ENCODE measurements at places on chromosomes 5 and 9.
A peak's percentile ranks its signal among the peaks of the same experiment; 100 is the strongest.

DNA sequence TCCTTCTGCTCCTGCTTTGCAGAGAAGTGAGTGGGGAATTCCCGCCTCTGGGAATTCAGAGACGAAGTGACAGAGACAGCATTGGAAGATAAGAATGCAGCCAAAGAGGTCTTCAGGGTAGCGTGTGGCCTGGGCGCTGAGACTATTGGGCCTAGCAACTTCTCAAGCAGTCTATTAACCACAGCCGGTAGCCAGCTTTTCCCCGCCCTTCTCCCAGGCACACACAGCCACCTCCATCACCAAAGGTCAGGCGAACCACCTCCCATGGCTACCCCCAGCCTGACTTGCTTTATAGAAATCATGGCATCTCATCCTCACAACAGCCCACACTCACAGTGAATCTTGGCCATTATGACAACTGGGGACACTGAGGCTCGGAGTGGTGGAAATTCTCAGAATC, 124.2 kb downstream of the KCNIP1 start:
- DNase-seq: no peak

DNA sequence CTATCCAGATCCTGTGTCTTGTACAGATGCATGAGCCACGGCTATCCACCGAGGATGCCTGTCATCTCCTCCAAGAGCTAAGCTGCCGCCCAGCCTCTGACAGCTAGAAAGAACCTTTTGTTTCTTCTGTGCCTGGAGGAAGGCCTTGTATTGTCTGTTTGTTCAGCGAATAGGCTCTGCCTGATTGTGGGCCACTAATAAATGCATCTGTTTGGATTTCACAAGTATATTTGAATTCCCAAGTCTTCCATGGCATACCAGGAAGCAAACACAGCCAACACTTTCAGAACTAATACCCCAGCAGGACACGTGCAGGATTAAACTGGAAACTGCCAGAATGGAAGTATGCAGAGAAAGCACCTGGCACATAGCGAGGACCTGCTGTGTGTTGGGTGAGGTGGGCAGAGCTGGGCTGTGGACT, 92.7 kb upstream of the NEURL1B start:
- no peak for DNase-seq

DNA sequence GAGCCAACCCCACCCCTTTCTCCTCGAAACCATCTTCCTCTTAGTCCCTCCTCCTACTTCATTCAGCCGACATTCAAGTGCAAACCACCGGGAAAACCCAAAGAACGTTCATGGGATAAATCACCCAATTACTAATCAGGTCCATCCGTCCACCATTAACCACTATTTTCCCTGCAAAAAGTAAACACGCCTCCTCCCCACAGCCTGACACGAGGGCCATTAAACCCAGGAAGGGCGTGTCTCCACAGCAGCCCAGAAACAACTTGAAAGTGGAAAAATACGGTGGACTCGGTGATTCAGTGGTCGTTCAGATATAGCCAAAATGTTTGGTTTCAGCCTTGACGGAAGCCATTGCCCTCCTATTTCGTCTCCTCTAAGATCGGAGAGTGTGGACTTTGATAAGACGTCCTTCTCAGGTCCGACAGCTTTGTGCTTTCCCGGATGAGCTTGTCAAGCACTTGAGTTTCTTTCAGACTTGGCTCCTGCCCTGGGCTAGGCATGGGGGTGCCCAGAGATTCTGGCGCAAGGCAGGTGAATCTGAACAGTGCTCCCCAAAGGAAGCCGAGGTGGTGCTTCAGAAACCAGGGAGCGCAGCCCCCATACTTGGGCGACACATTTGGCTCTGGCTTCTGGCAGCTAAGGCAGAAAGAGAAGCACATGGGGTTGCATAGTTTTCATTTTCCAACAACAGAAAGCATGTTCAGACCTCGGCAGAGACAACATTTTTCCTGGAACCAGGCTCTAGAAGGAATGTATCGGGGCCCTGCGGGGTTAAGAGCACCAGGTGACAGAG, 56.6 kb downstream of the SMIM23 start:
- no peak for DNase-seq

DNA sequence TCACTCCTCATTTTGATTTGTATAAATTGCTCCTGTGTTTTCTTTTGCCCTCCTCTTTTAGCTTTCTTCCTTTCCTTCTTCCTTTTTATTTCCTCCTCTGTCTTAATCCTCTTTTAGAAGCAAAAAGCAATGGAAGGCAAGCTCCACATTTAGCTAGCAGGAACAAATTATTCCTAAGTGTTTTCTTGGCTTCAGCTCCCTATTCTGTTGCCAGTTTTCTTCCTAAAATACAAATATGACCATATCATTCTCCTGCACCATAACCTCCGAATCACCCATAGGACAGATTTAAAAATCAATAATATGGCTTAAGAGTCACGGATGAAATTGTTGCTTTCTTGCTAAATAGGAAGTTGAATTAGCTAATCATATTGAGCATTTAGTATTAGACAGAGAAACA, 49.4 kb downstream of the GRIN3A start:
- DNase-seq: no peak

DNA sequence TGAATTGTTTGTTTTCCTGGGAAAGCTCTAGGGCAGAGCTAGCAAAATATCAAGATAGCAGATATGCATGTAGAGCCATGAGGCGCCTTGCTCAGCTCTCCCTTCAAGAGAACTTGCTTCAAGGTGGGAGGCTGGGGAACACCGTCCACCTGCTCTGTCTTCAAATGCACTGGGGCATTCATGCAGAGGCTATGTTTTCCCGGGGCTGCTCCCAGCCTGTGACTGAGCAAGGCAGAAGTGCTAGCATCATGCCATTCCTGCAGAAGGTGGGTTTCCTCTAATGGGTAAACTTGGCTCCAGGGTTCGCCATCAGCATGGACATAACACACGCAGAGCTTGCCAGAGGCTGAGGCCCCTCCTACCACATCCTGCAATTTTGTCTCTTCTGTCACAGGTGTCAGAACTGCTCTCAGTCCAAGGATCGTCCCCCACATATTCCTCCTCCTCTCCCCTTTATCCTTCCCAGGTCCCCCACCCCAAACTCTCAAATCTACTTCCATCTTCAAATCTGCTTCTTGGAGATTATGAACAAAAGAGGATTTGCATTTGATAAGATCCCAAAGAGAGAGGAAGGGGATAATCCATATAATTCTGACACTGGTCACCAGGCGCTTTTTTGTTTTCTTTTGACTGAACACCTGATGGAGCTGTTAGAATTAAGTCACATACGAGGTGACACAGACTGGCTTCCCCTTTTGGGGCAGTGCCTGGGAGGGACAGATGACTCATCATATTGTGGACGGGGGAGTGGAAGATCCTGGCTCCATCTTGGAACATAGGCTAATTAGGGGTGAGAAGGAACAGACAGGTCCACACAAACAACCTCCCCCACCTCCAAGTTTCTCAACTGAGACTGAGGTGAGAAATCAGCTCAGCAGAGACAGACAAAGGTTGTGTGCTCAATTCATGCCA, 85.0 kb upstream of the TAF11L2 start:
- DNase-seq: no peak

- DNase-seq: no peak
Measured at GRCh38 chr5:135210286-135211055, 176.4 kb upstream of the PITX1 start.

GRCh38 chr9:37609735-37610397, 17.5 kb upstream of the TOMM5 start:
- DNase-seq: no peak

DNA sequence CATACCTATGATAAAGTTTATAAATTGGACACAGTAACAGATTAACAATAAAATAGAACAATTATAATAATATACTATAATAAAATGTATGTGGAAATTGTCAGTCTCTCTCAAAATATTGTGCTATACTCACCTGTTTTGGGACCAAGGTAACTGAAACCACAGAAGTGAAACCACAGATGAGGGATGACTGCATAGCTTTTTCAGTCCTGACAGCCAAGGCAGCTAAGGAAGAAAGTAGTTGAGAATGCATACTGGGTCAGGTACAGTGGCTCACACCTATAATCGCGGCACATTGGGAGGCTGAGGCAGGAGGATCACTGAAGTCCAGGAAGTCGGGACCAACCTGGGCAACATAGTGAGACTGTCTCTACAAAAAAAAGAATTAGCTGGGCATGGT, 8.9 kb downstream of the SRP19 start:
- no peak for DNase-seq

DNA sequence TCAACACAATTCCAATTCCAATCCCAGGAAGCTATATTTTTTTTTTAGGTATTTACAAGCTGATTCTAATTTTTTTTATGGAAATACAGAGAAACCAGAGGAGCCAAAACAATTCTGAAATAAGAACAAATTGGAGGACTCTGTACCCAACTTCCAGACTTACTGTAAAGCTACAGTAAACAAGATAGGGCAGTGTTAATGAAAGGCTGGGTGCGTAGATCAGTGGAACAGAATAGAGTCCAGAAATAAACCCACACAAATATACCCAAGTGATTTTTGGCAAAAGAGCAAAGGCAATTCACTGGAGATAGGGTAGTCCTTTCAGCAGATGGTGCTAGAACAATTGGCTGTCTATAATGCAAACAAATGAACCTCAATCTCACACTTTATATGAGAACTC, 50.6 kb downstream of the WHRN start:
- no peak for DNase-seq

GRCh38 chr5:138336952-138337684, 948 bp upstream of the FAM53C start:
- no peak for DNase-seq

- DNase-seq: no peak
Measured at GRCh38 chr5:139043157-139043905, 154.8 kb downstream of the SIL1 start.

DNA sequence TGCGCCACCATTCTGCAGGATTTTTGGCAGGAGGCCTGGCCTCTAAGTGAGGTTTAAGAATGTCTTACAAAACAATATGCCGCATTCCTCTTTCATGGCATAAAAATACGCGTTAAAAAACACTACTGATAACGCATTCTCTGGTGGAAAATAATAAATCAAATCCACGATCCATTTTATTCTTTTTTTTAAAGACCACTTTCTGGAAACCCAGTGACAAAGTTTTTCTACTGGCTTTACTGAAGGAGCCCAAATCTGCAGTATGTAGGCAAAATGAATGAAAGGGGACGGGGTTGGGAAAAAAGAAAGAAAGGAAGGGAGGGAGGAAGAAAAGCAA, 2.0 kb downstream of the SV2C start:
- no peak for DNase-seq

GRCh38 chr9:79564105-79564504, 7.7 kb upstream of the TLE4 start:
- no peak for DNase-seq

GRCh38 chr5:169494941-169495548, 88.5 kb upstream of the SPDL1 start:
- no peak for DNase-seq

DNA sequence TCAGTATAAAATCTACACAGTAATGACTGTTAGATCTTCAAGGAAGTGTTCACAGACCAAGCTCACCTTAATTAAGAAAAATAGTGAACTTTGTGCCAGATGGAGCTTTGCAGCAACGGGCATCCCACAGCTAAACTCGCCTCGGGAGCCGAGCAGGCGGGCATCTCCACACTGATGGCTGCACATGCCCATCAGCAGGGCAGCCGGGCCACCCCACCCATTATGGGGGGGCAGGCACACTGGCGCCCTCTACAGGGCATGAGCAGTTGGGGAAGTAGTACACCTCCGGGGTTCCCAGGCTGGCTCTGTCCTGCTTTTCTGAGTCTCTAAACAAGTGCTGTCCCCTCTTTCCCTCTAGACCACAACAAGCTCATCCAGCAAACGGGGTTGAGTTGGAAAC, 21.6 kb downstream of the ANKS6 start:
- no peak for DNase-seq

- DNase-seq: no peak
Measured at GRCh38 chr9:107976767-107977166, 487.2 kb upstream of the KLF4 start.

DNA sequence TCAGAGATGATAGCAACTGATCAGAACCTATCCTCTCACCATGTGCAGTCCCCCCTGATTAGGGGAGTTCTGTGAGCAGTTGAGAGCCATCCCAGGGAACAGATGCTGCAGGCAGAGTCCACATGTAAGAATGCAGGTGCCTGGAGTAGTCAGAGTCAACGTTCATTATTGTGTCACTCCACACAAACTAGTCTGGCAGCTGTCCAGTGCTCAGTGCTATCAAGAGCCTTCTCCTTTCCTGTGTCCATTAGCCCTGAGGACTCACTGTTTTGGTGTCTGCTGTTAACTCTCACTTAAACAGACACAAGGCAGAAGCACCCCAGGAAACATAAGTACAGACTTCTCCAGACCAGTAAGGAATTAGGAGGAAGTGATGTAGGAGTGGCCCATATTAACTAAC, 2.5 kb downstream of the SH3TC2 start:
- no peak for DNase-seq

GRCh38 chr5:126777257-126777974, 480 bp downstream of the LMNB1 start:
- no peak for DNase-seq

GRCh38 chr5:133865113-133865512, 103.3 kb downstream of the C5orf15 start:
- DNase-seq: peak; percentile 32

GRCh38 chr5:115471345-115472063, 73.1 kb downstream of the FEM1C start:
- no peak for DNase-seq

- peak; percentile 32 for DNase-seq
Measured at GRCh38 chr5:171850324-171850947, 64.8 kb downstream of the SMIM23 start.

DNA sequence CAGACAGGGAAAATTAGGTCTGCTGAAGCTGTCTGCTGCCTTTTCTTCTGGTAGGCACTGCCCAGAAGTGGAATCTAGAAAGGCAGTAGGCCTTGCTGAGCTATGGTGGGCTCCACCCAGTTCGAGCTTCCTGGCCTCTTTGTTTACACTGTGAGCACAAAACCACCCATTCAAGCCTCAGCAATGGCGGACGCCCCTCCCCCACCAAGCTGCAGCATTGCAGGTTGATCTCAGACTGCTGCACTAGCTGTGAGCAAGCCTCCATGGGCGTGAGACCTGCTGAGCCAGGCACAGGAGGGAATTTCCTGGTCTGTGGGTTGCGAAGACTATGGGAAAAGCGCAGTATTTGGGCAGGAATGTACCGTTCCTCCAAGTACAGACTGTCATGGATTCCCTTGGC, 18.5 kb downstream of the AGTPBP1 start:
- DNase-seq: no peak

- DNase-seq: no peak
Measured at GRCh38 chr5:149840226-149840825, 104.3 kb downstream of the PDE6A start.

DNA sequence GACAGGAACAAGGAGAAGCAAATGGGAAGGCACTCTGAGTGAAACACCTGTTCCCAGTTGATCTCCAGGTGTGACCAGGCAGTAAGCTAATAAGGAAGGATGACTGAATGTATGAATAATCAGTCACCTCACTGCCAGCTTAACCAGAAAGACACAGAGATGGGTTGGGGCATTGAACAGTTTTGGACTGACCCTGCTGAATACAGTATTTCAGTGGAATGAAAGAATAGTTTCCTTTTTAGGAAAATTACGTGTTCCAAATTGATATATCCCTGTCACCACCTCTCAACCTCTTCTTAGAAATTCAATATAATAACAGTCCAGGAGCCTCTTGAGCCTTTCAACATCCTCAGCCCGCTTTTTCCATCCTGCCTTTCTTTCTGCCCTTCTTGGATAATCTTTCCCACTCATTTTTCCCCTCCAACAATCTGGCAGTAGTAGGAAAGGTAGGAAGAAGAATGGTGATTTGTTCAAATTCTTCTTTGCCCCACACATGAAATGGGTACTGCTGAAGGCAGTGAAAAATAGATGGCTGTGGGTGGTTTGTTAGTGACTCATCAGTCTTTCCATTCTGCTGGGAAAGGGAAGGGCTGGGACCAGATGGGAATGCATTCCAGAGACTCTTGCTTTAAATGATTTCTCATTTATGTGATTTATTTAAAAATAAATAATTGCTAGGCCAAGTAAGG, 117.9 kb downstream of the ZSWIM6 start:
- no peak for DNase-seq
